ENCODE measurements at places on chromosomes 3 and 15.

- DNase-seq = no peak
These were observed 1233.1 kb upstream of the ALCAM start for GRCh38 chr3:104133630-104134029.

- DNase-seq = no peak
These were observed 828.8 kb downstream of the ROBO2 start for GRCh38 chr3:77868725-77869124.

- DNase-seq = no peak
These were observed 268.2 kb downstream of the ABHD5 start for GRCh38 chr3:43958973-43959372.

- no peak for DNase-seq
These were observed 392.8 kb downstream of the TUSC7 start for GRCh38 chr3:117102426-117102825.

DNA sequence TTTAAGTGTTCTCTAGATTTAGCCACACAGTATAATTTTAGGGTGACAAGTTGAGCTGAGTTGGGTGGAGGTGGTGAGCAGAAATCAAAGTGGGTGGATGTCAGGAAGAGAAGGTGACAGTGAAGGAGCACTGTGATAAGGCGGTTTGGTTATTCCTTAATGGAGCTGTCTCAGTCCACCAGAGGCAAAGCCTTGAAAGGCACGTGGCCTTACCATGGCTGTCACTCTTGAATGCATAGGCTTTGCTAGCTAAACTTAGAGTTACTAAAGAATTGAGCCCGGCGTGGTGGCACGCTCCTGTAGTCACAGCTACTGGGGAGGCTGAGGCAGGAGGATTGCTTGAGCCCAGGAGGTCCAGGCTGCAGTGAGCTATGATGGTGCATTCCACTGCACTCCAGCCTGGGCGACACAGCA, 560 bp upstream of the TTLL13 start:
- DNase-seq = no peak

Measured in SK-N-SH (cell line).